CD4-positive, alpha-beta T cell treated with Interleukin-6 at 100 ng/mL for 8 hours (primary cell): ENCODE measurements at places on chromosomes 4 and X.

DNA sequence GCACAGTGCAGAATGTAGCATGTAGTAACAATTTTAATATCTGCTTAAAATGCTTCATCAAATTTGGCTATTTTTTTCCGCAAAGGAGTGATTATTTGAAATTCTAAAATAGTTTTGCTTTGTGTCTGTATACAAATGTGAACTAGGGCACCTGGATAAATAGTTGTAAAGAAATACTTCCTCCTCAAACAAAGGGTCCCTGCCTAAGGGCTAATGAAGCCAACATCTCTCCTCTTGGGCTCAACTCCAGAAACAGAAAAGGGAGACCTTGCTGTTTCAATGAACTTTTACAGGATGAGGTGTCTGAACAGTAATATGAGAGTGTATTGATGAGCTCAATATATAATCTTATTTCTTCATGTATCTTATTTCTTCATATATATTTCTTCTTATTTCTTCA lies 30.8 kb upstream of the SCOC start:
- DNase-seq = no peak

- no peak for DNase-seq
Measured at GRCh38 chr4:155179216-155179615, 29.2 kb upstream of the NPY2R start.

DNA sequence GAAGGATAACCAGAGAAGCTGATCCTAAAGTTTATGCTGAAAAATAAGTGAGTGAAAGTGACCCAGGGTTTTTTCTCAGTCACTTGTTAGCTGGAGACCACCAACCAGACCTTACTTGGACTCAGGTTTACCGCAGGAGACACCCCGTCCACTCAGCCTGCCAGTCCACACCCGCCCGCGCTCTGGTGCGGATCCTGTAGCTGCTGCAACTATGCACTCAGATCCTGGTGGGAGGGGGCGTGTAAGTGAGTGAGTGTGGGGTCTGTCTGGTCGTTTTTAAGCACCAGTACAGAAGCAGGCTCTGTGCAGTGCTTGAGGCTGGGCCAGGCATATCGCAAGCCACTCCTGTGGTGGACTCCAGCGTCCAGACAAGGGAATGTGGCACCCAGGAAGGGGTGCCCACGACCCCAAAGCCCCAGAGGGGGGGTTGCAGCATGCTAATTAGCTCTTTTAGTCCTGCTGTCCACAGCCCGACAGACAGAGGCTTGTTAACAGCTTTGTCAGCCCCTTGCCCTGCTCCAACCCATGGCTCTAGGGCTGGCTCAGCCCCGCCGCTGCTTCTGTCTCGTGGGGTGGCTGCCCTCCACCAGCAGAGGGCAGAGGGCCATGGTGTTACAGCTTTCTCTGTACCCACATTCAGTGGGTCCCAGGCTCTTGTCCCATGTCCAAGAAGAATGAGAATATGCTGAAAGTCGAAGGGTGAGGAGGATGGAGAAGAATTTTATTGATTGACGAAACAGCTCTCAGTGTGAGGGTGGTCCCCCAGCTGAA lies 40.4 kb upstream of the PPP1R2C start:
- no peak for DNase-seq

GRCh38 chr4:42225286-42225685 lies 72.8 kb upstream of the BEND4 start:
- no peak for DNase-seq

DNA sequence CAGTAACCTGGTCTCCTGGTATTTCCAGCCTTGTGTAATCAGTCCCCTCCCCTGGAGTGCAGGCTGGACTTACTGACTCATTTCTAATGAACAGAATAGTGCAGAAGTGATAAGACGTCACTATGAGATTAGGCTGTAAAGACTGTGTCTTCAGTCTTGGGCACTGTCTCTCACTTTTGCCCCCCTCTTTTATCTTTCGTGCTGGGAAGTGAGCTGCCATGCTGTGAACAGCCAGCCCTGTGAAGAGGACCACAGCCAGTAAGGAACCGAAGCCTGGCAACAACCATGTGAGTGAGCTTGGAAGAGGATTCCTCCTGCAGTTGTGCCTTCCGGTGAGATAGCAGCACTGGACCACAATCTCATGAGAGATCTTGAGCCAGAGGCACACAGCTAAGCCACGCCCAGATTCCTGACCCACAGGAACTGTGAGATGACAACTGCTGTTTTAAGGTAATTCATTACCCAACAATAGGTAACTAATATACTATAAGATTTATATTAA lies 67.5 kb upstream of the GPR34 start:
- DNase-seq = no peak

GRCh38 chrX:127574829-127575228 lies 477.4 kb downstream of the ACTRT1 start:
- no peak for DNase-seq

DNA sequence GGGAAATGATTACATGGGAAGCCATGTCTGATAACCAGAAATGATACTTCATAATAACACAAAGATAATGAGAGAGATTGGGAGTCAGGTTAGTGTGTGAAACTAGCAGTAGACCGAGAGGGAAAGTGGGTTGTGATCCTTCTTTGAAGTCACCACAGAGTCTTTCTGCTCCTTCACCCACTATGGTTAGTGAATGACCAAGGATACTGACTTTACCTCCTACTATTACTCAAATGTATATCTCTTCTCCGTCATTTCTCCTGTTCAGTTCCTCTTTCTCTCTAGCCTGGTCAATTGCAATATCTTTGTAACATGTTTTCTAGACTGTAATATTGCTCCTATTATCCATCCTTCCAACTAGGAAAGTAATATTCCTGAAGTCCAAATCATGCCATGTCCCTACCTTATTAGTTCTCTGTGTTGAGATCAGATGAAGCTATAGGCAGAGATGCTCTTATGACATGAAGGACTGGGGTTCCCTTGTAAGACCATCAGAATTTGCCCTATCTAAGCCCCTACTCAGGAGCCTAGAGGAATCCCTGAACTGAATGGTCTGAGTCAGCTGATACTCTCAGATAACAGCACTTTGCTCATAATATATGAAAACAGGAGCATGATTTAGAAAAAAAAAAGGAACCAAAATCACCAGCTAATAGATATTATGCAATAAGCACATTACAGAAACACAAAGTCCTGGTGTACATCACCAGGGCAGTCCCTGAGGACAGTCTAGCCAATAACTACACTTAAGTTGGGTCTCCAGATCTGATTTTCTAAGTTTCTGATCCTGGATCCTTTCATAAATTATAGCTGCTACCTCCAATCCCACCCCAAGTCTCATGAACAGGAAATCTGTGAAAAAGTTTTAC lies 81.2 kb downstream of the SHROOM3 start:
- no peak for DNase-seq

DNA sequence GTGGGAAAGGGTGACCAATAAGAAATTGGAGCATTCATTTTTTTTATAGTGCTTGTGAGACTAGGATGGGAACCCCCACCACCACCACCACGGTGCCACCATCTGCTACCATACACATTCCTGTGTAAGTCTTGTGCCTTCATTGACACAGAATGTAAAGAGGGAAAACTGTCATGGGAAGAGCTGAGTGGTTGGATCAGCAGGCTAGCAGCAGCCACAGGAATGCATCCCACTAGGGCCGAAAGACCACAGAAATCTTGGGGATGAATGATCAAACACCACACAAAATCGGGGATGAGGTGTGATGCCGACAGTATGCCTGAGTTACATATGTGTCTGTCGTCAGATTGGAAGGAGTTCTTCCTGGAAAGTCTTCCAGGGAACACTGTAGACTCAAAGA lies 69.2 kb downstream of the SRPX start:
- no peak for DNase-seq
